HCT116 (cell line): ENCODE measurements at places on chromosomes 16 and 17.

DNA sequence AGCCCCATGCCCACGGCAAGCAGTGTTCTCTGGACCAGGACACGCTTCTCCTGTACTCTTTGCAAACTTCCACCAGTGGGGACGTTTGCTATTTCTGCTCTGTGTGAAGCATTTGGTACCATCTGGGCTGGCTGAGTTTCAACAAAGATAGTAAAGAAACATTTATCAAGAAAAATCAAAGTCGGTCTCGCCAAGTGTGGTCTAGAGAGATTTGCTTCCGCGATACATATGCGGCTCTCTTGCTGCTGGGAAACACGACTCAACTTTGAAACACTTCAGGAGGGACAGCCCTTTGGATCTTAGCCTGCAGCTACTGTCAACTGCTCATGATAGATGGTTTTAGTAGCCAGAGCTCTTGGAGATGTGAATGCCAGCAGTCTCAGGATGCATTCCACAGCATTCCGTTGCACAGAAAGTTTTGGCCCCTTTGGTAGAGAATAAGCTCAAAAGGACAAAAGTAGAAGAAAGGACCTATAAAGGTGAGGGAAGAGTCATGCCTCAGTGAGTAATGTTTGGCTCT lies 168.2 kb upstream of the CACNG3 start:
- peaks cover 17% of the 10 kb centered on the region; the same call in 1 of the 2 replicates for H3K27me3 ChIP-seq
- no peaks in the 10 kb centered on the region for H3K4me1 ChIP-seq
- no peak overlapping the region for H3K4me3 ChIP-seq

- no peak overlapping the region for H3K4me3 ChIP-seq
- H3K4me1 ChIP-seq, result no peaks in the 10 kb centered on the region
- no peaks in the 10 kb centered on the region for H3K36me3 ChIP-seq
- DNase-seq, result no peak
Measured at GRCh38 chr16:49835161-49835777, 20.6 kb downstream of the ZNF423 start.

GRCh38 chr17:41579484-41580243 lies 7.0 kb downstream of the KRT14 start:
- H3K27ac ChIP-seq, result peak overlapping the region; percentile 37
- peak; percentile 82 for DNase-seq
- H3K4me1 ChIP-seq, result peaks cover 22% of the 10 kb centered on the region
- H3K36me3 ChIP-seq, result no peaks in the 10 kb centered on the region
- no peaks in the 10 kb centered on the region for H3K27me3 ChIP-seq

DNA sequence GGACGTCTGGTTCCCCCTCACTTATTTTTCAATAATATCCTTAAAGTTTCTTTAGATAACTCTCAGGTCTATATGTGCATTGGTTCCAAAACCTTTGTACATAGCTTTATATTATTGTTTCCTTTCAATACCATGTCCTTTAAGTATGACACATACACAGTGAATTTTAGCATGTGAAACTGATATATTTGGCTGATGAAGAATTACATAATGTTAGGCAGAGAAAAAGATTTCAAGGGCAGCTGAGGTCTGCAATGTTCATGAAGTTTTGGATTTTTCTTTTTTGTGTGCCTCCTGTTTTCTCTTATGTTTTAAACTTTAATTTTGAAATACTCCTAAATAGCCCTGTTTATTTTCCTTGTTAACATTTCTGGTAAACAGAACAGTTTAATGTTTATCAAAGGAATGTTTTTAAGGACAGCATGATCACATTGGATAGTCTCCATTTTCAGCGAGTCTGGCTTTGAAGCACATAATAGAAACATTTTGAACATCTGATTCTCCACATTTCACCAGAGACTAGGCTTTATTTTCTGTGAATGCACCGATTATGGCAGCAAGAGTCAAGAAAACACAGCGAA lies 32.9 kb upstream of the FBXO47 start:
- peaks cover 18% of the 10 kb centered on the region for H3K4me1 ChIP-seq
- no peak overlapping the region for H3K4me3 ChIP-seq
- no peak for DNase-seq

DNA sequence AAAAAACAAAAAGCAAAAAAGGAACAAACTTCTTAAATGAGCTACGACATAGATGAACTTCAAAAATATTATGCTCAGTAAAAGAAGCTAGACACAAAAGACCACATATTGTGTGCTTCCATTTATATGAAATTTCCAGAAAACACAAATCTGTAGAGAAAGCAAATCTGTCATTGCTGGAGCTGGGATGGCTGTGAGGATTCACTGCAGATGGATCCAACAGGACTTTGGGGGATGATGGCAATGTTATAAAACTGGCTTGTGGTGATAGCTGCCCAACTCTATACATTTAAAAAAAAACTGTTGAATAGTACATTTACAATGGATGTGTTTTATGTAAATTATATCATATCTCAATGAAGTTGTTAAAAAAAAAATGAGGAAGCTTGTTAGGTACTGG lies 52.6 kb upstream of the MAP3K14 start:
- no peak for DNase-seq
- peaks cover 54% of the 10 kb centered on the region for H3K4me1 ChIP-seq
- H3K27ac ChIP-seq, result peak overlapping the region; percentile 90; the same call in 1 of the 2 replicates
- H3K4me3 ChIP-seq, result no peak overlapping the region
- no peaks in the 10 kb centered on the region for H3K27me3 ChIP-seq
- H3K36me3 ChIP-seq, result no peaks in the 10 kb centered on the region

GRCh38 chr17:57995076-57995956 lies 7.3 kb upstream of the VEZF1 start:
- H3K4me1 ChIP-seq, result peaks cover 83% of the 10 kb centered on the region
- peaks cover 49% of the 10 kb centered on the region for H3K36me3 ChIP-seq
- H3K27ac ChIP-seq, result peak overlapping the region; percentile 17; the same call in 1 of the 2 replicates
- DNase-seq, result peak; percentile 80

DNA sequence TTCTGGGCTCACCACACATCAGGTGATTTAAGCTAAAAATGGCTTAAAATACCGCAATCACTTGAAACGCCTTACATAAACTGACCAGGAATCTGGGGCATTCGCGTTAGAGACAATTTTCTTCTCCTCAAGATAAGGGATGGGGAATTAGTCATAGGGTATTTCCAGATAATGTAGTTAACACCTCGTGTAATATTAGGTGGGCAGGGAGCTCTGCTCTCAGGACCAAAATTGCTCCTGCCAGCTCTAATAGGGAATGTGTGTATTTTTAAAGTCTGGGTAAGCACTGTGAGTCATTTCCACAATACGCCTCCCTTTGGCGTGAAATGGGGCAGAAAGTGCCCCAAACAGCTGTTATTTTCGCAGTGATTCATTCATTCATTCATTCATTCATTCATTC lies 408.6 kb downstream of the MAF start:
- DNase-seq, result no peak
- H3K36me3 ChIP-seq, result no peaks in the 10 kb centered on the region
- no peaks in the 10 kb centered on the region for H3K4me1 ChIP-seq
- no peak overlapping the region for H3K4me3 ChIP-seq

DNA sequence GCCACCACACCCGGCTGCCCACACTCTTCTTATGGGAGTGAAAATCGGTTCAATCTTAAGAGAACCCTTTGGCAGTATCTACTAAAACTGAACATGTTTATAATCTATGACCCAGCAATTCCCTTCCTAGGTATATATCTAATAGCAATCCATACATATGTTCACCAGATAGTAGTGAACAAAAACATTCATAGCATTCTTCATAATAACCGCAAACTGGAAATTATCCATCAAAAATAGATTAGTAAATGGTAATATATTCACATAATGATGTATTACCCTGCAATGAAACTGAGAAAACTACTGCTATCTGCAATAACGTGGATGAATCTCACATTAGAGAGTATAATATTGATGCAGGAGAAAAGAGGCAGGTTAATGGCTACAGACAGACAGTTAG lies 23.1 kb downstream of the COPRS start:
- H3K36me3 ChIP-seq, result no peaks in the 10 kb centered on the region
- H3K4me3 ChIP-seq, result no peak overlapping the region
- no peak overlapping the region for H3K27ac ChIP-seq
- H3K27me3 ChIP-seq, result no peaks in the 10 kb centered on the region

DNA sequence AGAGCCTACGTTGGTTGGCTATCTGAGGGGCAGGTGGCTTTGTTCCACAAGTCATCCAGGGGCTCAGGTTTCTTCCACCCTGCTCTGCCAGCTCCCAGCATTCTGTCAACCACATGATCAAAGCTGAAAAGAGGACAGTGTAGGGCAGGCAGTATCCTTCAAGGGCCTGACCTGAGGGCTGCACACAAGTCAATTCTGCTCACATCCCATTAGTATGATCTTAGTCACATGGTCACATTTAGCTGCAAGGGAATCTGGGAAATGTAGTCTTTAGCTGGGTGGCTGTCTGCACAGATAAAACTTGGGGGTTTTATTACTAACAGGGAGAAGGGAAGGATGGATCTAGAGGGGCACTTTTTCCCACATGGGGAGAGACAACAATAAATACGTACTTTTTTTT lies 97.3 kb downstream of the SALL1 start:
- no peaks in the 10 kb centered on the region for H3K36me3 ChIP-seq
- H3K27me3 ChIP-seq, result peaks cover 40% of the 10 kb centered on the region
- H3K4me1 ChIP-seq, result peaks cover 2% of the 10 kb centered on the region; the same call in 1 of the 2 replicates
- no peak for DNase-seq

- DNase-seq, result no peak
- no peaks in the 10 kb centered on the region for H3K27me3 ChIP-seq
- no peak overlapping the region for H3K27ac ChIP-seq
- H3K36me3 ChIP-seq, result no peaks in the 10 kb centered on the region
Measured at GRCh38 chr16:68371276-68371651, 60.4 kb downstream of the PRMT7 start.

DNA sequence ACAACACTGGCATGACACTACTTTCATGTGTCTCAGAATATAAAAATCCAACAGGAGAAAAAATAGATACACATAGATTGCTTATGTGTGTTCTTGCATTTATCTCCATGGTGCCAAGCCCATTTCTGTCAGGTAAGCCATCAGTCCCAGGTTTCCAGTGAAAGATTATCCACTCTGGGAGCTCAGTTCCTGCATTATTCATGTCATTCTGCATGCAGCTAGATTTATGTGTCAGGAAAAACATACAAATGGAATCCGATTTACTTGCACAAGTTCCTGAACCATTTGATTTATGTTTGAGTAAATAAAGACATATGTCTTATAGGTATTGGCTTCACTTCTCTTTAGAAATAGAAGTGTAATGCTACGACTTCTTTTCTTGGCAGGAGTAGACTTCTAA lies 569.7 kb downstream of the KCNJ2 start:
- H3K27ac ChIP-seq, result no peak overlapping the region
- DNase-seq, result no peak
- no peaks in the 10 kb centered on the region for H3K36me3 ChIP-seq
- no peaks in the 10 kb centered on the region for H3K4me1 ChIP-seq

DNA sequence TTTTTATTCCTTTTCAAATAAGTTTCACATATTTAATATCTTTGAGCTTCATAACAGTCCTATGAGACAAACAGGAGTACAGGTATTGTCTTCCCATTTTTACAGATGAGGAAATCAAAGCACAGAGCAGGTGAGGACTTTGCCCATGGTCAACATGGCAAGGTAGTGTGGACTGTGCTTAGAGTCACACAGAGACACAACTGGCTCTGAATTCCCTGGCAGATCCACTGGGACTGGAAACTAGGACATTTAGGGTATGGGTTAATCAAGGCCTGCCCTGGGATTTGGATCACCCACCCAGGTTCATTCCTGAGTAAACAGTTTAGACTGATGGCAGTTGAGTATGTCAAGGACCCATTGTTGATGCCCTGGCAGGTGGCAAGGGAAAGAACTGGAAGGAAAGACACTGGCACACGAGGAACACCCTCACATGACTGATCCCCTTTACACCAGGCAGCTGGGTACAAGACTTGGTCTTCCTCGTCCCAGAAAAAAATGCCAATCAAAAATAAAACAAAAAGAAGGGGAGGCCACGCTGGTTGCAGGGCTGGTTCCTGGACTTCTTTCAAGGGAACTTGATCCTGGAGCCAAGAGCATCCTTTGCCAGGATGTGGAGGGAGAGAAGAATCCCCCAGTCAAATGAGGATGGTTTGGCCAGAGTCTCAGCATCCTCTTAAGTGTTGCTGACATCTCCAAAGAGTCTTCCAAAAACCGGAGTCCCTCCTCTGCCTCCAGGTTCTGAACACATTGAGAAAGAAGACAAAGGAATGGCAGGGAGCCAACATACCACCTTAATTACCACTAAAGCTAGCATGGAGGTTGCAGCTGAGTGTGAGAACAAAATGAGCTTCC lies 34.9 kb downstream of the CHD9 start:
- H3K27me3 ChIP-seq, result no peaks in the 10 kb centered on the region
- no peak for DNase-seq
- no peaks in the 10 kb centered on the region for H3K36me3 ChIP-seq
- peaks cover 13% of the 10 kb centered on the region for H3K4me1 ChIP-seq
- H3K27ac ChIP-seq, result no peak overlapping the region

GRCh38 chr16:87931504-87931903 lies 4.8 kb downstream of the CA5A start:
- H3K4me1 ChIP-seq, result peaks cover 4% of the 10 kb centered on the region; the same call in 1 of the 2 replicates
- no peak overlapping the region for H3K4me3 ChIP-seq
- no peaks in the 10 kb centered on the region for H3K27me3 ChIP-seq
- no peak for DNase-seq
- H3K27ac ChIP-seq, result no peak overlapping the region

GRCh38 chr17:15403276-15403939 lies 62.0 kb upstream of the TEKT3 start:
- no peak overlapping the region for H3K4me3 ChIP-seq
- H3K27ac ChIP-seq, result no peak overlapping the region
- no peak for DNase-seq
- peaks cover 3% of the 10 kb centered on the region for H3K4me1 ChIP-seq

DNA sequence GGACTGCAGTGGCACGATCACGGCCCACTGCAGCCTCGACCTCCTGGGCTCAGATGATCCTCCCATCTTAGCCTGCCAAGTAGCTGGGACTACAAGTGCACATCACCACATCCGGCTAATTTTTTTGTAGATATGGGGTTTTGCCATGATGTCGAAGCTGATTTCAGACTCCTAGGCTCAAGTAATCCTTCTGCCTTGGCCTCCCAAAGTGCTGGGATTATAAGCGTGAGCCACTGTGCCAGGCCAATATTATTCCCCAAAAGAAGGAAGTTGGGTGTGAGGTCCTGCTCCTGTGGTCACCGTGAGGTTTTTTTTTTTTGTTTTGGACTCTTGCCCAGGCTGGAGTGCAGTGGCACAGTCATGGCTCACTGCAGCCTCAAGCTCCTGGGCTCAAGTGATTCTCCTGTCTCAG lies 1.5 kb downstream of the AMZ2 start:
- H3K36me3 ChIP-seq, result peaks cover 1% of the 10 kb centered on the region; the same call in 1 of the 2 replicates
- no peak for DNase-seq
- H3K27ac ChIP-seq, result peak overlapping the region; percentile 91; the same call in 1 of the 2 replicates
- H3K4me3 ChIP-seq, result peak overlapping the region; percentile 67; the same call in 1 of the 2 replicates
